Activated CD4-positive, alpha-beta memory T cell treated with anti-CD3 and anti-CD28 coated beads for 36 hours (primary cell): ENCODE measurements at places on chromosomes 2 and 18. TPM values are rescaled to one million over a fixed set of nuclear protein-coding genes. Genes with fewer than 3 reads are reported as not detected.

DNA sequence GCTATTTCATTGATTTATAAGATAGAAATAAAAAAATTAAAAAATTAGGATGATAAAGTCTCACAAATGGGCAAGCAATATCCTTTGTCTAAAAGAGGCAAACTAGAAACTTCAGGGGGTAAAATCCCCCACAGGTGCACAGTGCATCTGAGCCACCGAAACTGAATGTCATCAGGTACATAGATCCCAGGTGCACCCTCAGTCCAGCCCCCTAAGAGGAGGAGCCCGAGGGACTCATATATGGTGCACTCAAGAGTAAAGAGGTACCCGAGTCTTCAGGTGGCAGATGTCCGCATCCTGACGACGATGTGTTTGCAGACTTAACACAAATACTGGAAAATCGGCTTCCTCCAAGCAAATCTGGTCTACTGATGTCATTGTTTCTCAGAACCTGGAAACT, 11.3 kb downstream of the QPCT start:
- no peak for DNase-seq

DNA sequence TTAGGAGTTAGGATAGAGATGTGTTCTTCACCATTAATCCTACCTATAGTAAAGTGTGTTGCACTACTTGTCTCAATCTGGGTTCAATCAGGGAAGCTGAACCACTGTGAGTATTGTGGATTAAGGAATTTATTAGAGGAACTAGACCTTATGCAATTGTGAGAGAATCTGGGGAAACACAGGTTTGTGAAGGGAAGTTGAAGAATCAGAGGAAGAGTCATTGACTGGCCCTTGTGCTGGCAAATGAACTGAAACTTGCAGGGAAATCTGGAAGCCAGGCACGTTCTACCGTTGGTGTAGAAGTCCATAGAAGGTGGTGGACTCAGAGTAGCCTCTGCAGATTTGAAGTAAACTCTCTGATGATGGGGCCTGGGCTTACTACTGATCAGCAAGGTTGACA, 44.7 kb upstream of the HK2 start:
- DNase-seq = no peak

DNA sequence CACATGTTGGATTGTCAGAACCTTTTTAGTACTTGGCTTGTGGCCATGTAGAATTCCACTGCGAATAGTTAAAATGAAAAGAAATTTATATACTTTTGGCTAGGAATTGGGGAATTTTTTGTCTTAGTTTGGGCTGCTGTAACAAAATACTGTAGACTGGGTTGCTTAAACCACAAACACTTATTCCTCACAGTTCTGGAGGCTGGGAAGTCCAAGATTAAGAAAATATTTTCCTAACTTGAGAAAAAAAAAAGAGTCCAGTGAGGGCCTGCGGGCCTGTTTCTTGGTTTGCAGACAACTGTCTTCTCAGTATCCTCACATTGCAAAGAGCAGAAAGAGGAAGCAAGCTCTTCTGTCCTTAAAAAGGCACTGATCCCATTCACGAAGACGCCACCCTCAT, 81.9 kb downstream of the CD226 start:
- DNase-seq = no peak

The PRSS56 gene
- total RNA-seq = not detected

DNA sequence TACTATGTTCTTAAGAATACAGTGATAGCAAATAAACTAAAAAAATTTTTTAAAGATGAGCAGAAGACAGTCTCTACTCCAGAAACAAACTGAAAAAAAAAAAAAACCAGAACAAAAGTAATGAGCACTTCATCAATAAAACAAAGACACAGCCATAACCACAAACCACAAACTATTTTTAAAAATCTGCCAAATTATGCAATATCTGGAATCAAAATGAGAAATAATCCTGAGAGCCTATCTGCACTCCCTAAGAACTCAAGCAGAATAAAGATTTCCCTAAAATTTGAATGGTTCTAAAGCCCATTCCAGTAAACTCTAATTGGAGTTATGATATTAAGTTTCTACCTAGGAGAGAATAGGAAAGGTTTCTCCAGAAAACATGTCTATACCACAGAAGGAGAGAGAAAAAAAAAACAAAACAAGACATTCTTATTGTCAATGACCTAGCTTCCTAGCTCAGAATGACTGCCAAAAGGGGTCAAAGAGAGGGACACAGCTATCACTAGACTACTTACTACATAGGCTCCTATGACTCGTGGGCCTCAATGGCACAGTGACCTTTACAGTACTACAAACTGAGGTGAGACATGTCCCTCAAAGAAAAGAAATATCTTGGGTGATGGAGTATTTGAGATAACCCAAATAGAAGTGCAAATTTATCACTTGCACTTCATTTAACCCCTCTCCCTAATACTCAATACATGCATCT, 262.8 kb downstream of the ZEB2 start:
- DNase-seq = no peak

The LYG2 gene
- total RNA-seq = not detected

- no peak for DNase-seq
Observed at GRCh38 chr2:153823880-153824279, 47.8 kb upstream of the GALNT13 start.

GRCh38 chr2:149143734-149144133, 105.2 kb downstream of the LYPD6B start:
- DNase-seq = no peak

- peak; percentile 32 for DNase-seq
Observed at GRCh38 chr2:186848873-186849578, at the start of gene ZSWIM2. TSS of gene ZSWIM2 (minus strand) at chr2:186849170. CDS start at chr2:186849130, 40 bp downstream.

The ICA1L gene
- total RNA-seq = 6.0 TPM
